Mammary epithelial cell (primary cell): ENCODE measurements at places on chromosomes 11 and 22. TPM values are rescaled to one million over a fixed set of nuclear protein-coding genes. Genes with fewer than 3 reads are reported as not detected.

PIK3C2A gene
- 57.7 and 59.3 TPM in 2 replicates for total RNA-seq

TMPRSS13 gene
- total RNA-seq: under 0.01 TPM

MMP27 gene
- not detected for total RNA-seq

SSTR3 gene
- not detected for total RNA-seq

CDC45 gene
- 2.2 TPM for total RNA-seq

THY1 gene
- 71.3 TPM for total RNA-seq

KRTAP5-10 gene
- not detected in 2 replicates for total RNA-seq

KCNA4 gene
- total RNA-seq: not detected in 2 replicates

DSCAML1 gene
- total RNA-seq: not detected

HTR3A gene
- total RNA-seq: not detected

OR52I1 gene
- not detected in 2 replicates for total RNA-seq

PATE2 gene
- not detected in 2 replicates for total RNA-seq

APOBEC3B gene
- 0.83 TPM for total RNA-seq

FREY1 gene
- 2.7 TPM for total RNA-seq

TCN1 gene
- total RNA-seq: 1.6 and 2.9 TPM in 2 replicates

UPK3A gene
- not detected in 2 replicates for total RNA-seq

SERPINH1 gene
- total RNA-seq: 32.5 and 36.1 TPM in 2 replicates
